ENCODE measurements at places on chromosomes 4 and X.
A peak's percentile ranks its signal among the peaks of the same experiment; 100 is the strongest.

- no peak for DNase-seq
These were observed 1755.2 kb downstream of the C4orf33 start for GRCh38 chr4:130851107-130851506.

GRCh38 chr4:102663073-102663472, 97.7 kb downstream of the MANBA start:
- DNase-seq = no peak

- no peak for DNase-seq
These were observed 37.5 kb upstream of the RASGEF1B start for GRCh38 chr4:81509191-81509590.

- DNase-seq = no peak
These were observed 31.2 kb downstream of the USP38 start for GRCh38 chr4:143215873-143216272.

GRCh38 chrX:19870710-19871490, 16.5 kb downstream of the SH3KBP1 start:
- no peak for DNase-seq

- no peak for DNase-seq
These were observed 22.0 kb upstream of the EIF4E start for GRCh38 chr4:98950925-98951324.

DNA sequence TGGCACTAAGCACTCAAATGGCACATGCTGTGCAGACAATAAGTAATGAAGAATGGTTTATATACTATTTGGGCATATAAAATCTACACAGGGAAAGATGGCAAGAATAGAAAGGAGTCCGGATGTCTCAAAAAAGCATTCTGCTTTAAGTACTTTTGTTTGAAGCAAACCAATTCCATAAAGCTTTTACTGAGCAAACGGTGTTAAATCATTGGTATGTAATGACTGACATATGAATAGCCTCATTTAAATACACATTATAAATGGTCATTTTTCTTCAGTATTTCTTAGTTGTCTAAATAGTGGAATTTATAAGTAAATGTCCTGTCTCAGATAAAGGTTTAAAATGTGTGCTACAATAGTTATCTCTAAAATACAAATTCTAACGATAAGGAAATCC, 6.0 kb downstream of the FBXO8 start:
- DNase-seq = no peak

GRCh38 chr4:8394061-8394519, 46.4 kb downstream of the ACOX3 start:
- DNase-seq = no peak

- no peak for DNase-seq
These were observed 56.4 kb upstream of the GPR78 start for GRCh38 chr4:8523766-8524165.

DNA sequence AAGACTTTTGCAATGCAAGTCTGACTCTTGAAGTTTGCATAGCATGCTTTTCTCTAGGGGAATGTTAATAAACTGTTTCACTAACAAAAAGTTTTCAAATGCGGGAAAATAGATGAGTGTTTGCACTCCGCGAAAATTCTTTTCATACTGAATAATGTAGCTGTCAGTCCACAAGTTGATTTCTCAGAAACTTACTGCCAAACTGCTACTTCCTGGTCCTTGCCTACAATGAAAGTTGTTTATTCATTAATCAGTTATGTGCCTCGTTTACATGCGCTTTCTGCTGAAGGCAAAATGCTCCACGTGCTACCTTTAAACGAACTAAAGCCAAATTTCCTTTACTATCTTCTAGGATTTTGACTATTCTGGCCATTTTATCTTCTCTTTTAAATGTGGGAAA, 166.2 kb downstream of the MAGEB17 start:
- DNase-seq = no peak

DNA sequence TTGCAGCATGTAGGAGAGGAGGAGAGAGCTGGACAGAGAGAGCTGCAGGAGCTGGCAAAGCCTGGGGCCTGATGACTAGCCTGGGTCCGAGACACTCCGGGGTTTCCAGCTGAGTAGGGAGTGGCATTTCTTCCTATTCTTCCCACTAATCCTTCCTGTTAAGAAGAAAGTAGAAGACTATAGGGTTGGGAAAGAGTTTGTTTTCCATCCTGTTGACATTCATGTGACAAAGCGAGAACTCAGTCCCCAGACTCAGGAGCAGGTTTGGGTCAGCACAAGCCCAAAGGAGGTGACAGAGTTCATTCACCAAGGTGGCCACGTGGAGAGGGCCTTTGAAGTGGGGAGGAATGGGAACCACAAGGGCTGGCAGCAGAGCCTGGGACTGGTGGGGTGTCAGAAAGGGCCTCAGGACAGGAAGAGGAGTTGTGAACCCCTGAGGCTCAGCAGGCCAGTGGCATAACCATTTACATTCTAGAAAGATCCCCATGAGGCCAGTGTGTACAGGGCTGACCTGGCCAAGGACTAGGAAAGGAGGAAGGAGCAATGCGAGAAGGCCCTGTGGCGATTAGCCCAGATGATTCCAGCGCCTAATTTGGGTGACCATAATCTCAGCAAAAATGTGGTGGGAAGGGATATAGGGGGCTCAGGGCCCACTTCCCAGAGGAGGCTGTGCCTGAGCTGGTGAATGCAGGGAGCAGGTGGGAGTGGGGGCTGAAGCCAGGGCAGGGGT, 3.3 kb upstream of the HAUS3 start:
- no peak for DNase-seq

- DNase-seq = no peak
These were observed 253.9 kb upstream of the NOCT start for GRCh38 chr4:138761638-138762220.

DNA sequence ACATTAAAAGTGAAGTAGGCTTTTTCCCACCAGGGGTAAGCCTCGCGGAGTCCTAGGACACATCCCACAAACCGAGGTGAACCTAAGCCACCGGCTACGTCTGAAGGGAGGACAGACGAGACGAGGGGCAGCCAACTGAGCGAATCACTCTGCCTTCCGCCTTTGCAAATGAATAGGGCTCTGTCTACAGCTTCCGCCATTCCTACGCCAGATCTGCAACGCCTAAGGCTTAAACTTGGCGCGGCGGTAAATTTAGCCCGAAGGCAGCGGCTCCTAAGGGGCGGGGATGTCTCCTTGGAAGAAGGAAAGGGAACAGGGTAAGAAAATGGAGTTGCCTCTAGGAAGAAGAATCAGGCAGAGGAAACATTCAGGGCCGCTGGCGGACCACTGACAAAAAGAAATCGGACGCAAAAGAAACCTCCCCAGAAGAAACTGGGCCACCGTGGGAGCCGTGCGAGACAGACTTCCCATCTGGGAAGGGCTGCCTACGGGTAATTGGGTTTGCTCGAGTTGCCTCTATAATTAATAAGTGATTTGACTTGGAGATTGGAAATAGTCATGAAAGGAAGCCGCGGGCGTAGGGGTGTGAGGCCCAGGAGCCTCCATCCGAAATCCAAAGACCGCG, 90.5 kb downstream of the BCOR start:
- DNase-seq = no peak

GRCh38 chr4:175405961-175406360, 406.1 kb downstream of the GPM6A start:
- DNase-seq = no peak

- no peak for DNase-seq
These were observed 40.3 kb downstream of the FANCB start for GRCh38 chrX:14832586-14832985.

DNA sequence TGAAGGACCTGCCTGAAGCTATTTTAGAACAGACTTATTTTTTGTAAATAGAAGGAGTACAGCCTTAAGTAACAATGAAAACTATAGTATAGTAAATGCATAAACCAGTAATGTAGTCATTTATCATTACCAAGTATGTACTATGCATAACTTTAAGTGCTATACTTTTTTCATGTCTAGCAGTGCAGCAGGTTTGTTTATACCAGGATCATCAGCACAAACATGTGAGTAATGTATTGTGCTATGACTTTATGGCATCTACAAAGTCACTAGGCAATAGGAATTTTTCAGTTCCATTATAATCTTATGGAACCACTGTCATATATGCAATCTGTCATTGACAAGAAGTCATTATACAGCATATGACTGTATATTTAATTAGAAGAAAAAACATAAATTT, 3.4 kb upstream of the ODAPH start:
- no peak for DNase-seq

GRCh38 chrX:49043220-49043986, at the start of gene TFE3:
TSS of gene TFE3 (minus strand) at chrX:49043357. CDS start at chrX:49043226, 131 bp downstream.
- peak; percentile 93 for DNase-seq

GRCh38 chr4:132865458-132865857, 283.6 kb upstream of the PCDH10 start:
- no peak for DNase-seq

- DNase-seq = no peak
These were observed 13.3 kb downstream of the ACOX3 start for GRCh38 chr4:8427262-8427661.

DNA sequence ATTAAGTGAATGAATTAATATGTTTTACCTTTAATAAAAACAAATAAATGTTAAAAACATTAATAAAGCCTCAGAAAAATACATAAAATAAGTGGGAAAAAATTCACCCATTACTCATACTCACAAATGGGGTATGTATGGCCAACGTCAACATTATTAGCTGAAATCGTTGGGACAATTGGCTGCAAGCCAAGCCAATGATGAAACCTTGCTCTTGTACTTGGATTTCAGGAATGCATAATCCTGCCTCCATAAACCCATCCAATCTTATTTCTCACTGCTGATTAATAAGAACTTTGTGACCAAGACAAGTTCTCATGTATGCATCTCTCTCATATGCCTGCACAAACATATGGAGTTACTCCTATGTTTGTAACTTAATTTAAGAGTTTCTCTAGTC, 35.3 kb upstream of the ADAMTS3 start:
- no peak for DNase-seq

GRCh38 chrX:18041656-18042055, 179.0 kb downstream of the BEND2 start:
- DNase-seq = no peak

DNA sequence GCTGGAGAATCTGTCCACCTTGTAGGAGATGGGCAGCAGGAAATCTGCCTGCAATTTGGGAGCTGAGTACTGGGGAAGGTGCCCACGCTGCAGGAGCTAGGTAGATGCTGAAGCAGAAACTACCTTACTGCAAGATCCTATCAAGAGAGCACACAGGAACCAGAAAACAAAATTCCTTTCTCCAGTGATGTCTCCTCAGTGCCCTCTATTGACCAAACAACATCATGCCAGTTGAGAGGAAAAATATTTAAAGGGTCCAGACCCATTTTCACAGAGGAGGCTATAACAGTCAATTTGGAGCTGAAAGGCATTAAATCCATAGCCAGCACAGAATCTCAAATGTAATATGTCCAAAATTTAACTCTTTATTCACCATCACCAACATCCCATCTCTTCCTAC, 406.8 kb downstream of the SLITRK2 start:
- DNase-seq = no peak

GRCh38 chr4:170007113-170007512, 19.1 kb downstream of the MFAP3L start:
- DNase-seq = no peak

- DNase-seq = no peak
These were observed 35.3 kb upstream of the DCX start for GRCh38 chrX:111447298-111447697.

DNA sequence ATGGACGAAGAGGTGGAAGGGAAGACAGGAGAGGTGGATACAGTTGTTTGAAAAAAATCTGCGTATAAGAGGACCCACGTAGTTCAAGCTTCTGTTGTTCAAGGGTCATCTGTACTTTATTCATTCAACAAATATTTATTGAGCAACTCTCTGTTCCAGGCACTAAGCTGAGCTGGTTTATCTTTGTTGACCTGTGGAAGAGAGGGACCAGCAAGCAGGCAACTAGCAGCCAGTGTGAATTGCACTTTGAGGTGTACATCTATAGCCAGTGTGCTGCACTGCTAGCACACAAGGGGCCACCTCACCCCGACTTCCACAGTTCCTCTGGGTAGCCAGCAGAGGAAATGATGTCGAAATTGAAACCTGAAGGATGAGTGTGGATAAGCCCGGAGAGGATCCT, 191.4 kb downstream of the SOWAHB start:
- DNase-seq = no peak

GRCh38 chr4:106767991-106768390, 268.1 kb downstream of the DKK2 start:
- DNase-seq = no peak
